GOT3 (cell line): ENCODE measurements at places on chromosomes 2 and 18.

DNA sequence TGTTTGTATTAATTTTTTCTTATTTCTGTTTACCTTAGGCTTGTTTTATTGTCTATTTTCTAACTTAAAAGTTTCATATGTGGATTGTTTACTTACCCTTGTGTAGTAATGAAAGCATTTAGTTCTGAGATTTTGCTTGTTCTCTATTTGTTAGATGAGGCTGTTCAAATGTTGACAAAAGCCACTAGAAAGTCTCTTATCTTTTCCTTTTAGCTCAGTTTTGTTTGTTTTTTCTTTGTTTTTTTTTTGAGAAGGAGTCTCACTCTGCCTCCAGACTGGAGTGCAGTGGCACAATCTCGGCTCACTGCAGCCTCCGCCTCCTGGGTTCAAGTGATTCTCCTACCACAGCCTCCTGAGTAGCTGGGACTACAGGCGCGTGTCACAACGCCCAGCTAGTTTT, 30.9 kb downstream of the USP14 start:
- DNase-seq, result no peak

- DNase-seq, result no peak
Observed at GRCh38 chr2:64090264-64090663, 54.0 kb downstream of the PELI1 start.

DNA sequence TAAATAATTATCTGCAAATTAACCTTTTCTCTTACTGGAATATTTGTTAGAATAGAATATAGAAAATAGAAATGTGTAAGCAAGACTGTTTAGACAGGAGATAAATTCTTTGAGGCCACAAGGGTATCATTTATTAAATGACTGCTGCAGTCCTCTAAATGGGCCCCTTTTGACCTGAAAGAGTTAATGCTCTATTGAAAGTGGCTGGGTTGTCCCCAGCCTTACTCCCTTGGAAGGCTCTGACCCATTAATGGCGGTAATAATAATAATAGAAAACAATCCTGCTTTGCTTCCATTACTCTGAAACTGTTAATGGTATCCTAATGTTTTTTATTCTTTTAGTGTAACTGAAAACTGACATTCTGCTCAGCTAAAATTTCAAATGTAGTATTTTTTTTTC, 398.0 kb upstream of the NRP2 start:
- DNase-seq, result no peak

DNA sequence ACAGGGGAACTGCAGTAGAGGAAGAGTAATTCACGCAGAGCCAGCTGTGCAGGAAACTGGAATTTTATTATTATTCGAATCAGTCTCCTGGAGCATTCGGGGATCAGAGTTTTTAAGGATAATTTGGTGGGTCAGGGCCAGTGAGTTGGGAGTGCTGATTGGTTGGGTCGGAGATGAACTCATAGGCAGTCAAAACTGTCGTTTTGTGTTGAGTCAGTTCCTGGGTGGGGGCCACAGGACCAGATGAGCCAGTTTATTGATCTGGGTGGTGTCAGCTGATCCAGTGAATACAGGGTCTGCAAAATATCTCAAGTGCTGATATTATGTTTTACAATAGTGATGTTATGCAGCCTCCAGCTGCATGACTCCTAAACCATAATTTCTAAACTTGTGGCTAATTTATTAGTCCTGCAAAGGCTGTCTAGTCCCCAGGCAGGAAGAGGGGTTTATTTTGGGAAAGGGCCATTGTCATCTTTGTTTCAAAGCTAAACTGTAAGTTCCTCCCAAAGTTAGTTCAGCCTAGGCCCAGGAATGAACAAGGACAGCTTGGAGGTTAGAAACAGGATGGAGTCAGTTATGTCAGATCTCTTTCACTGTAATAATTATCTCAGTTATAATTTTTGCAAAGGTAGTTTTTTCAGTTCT, 67.0 kb downstream of the ASAP2 start:
- DNase-seq, result no peak

- no peak for DNase-seq
Observed at GRCh38 chr2:236939721-236940231, 145.9 kb upstream of the COPS8 start.

GRCh38 chr2:128654408-128654807, 335.7 kb upstream of the HS6ST1 start:
- no peak for DNase-seq

GRCh38 chr2:98376996-98377395, 30.7 kb downstream of the CNGA3 start:
- DNase-seq, result no peak

DNA sequence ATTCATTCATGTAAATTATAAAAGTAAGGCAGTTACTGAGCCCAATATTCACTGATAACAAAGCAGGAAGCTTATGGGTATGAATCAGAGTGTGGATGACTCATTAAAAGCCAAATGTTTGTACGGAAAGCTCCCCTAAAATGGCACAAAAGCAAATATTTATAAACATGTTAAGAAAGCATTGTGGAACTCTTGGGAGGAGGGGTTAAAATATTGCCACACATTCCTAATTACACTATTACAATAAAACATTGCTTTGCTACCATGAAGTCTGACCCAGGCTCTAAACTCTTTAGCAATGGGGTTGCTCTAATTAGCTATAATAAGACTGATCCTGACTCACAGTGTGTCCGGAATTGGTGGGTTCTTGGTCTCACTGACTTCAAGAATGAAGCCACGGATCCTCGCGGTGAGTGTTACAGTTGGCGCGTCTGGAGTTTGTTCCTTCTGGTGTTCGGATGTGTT, 110.9 kb downstream of the NAB1 start:
- no peak for DNase-seq

DNA sequence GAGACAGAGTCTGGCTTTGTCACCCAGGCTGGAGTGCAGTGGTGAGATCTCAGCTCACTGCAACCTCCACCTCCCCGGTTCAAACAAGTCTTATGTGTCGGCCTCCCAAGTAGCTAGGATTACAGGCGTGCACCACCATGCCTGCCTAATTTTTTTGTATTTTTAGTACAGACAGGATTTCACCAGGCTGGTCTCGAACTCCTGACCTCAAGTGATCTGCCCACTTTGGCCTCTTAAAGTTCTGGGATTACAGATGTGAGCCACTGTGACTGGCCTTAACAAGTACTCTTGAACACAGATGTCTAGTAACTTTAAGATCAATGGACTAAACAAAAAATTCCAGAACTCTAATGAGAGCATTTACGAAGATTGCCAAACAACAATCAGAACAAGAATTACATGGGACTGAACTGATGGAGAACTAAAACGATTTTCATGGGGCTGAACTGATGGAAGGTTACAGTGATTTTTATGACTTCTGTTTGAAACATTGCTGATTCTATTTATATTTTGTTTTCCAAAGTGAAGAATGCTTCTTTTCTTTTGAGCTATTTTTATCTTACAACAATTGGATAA, 46.5 kb upstream of the ST3GAL5 start:
- DNase-seq, result no peak

- DNase-seq, result no peak
Observed at GRCh38 chr2:118808429-118808809, 39.0 kb downstream of the EN1 start.

GRCh38 chr2:180733330-180733729, 247.1 kb upstream of the UBE2E3 start:
- DNase-seq, result no peak

GRCh38 chr2:70870790-70871189, 35.2 kb upstream of the CD207 start:
- no peak for DNase-seq

DNA sequence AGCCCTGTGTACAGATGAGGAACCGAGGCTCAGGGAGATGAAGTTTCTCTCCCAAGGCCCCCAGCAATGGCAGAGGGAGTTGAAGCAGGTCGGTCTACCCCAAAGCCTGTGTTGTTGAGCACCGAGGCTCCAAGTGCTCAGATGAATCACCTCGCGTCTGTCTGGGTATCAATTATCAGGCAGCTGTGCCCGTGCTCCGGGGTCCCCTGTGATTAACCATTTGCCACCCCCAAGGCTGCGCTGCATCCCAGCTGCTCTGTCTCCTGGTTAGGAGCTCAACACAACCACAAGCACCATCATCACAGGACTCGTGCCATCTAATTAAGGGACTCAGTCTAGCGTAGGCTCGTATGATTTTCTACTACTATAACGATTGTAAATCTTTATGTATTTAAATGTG, 27.1 kb downstream of the LIPG start:
- no peak for DNase-seq

GRCh38 chr18:45688113-45688512, 35.9 kb upstream of the SLC14A1 start:
- DNase-seq, result no peak

GRCh38 chr2:177597759-177598158, 205.2 kb downstream of the AGPS start:
- DNase-seq, result no peak
